Lung microvascular endothelial cell (primary cell): ENCODE measurements at places on chromosomes 2 and 18. TPM values are rescaled to one million over a fixed set of nuclear protein-coding genes. Genes with fewer than 3 reads are reported as not detected.

DNA sequence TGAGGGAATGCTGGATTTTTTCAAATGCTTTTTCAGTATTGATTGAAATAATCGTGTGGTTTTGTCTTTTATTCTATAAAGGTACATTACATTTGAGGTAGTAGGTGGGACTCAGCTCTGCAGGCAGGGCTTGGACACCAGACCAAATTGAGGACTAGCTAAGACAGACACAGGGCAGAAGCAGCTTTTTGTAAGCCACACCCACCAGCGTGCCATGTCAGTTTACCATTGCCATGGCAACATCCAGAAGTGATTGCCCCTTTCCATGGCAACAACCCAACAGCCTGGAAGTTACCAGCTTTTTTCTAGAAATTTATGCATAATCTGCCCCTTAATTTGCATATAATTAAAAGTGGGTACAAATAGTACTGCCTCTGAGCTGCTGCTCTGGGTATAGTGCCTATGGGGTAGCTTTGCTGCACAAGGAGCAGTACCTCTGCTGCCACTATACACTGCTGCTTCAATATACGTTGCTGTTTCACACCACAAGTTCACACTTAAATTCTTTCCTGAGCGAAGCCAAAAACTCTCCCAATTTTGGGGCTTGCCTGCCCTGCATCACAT lies 23.6 kb upstream of the VWA3B start:
- no peak for DNase-seq

- no peak for DNase-seq
Observed at GRCh38 chr2:6864923-6865345, 773 bp downstream of the CMPK2 start.

DNA sequence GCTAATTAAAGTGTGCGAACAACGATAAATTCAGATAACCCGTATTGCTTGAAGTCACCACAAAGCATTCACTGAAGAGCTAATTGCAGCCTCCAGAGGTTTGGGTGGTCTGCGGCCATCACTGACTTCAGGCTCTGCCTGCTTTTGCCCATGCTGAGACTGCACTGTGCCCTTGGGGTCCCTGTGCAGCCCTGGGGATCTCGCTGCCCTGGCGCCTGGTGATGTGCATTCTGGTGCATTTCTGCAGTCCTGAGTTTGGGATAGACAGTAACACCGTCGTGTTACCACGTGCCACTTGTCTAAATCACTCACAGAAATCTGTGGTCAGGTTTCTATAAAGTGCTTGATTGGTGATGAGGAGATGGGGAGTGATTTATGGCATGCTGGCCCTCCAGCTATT lies 27.6 kb downstream of the LDLRAD4 start:
- DNase-seq: no peak

DNA sequence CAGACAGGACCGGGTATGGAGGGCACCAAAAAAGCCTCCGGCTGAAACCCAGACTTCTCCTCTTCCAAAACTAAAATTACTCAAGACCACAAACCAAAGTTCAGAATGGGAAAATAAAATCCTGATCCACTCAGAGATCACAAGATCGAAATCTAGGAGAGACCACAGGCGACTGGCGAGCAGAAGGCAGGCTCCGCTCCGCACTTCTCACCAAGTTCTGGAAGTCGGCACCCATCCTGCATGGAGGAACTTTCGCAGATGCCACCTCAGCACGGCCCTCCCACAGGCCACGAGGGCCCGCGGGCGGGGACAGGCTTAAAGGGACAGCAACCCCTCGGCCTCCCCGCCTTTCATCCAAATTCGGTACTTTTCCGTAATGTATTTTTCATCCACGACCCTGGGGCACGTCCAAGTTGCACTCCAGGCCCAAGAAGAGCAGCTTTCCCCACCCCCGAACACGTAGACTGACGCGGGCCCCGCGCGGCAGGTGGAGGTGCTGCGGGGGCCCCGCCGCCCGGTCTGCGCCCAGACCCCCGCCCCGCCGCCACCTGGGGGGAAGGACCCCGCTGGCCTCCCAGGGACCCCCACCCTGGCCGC lies 43.7 kb downstream of the HDLBP start:
- peak; percentile 81 for DNase-seq

DNA sequence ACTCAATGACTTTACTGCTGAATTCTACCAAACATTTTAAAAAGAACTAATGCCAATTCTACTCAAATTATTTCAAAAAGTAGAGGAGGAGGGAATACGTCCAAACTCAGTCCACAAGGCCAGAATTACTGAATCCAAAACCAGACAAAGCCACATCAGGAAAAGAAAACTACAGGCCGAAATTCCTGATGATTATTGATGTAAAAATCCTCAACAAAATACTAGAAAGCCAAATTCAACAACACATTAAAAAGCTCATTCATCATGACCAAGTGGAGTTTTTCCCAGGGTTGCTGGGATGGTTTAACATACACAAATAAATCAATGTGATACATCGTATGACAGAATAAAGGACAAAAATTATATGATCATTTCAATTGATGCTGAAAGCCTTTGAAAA lies 103.9 kb upstream of the UBE2E3 start:
- no peak for DNase-seq

DNA sequence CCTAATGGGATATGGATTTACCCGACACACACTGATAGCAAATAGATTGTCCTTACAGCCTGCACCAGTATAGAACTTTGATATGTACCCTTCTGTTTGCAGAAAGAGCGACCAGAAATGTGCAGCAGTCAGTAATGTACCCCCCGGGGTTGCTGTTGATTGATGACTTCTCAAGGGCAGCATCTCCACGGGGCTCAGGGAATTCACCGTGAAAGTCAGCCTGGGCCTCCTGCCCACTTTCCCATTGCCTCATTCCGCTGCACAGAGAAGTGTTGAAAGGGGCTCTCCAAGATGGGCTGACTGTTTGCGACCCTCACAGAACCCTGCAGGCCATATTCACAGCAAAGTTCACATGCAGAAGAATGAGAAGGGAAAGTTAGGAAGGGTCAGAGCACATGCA lies 241.3 kb downstream of the PRKCE start:
- no peak for DNase-seq

- DNase-seq: no peak
Observed at GRCh38 chr18:44153981-44154380, 526.7 kb upstream of the SETBP1 start.

DNA sequence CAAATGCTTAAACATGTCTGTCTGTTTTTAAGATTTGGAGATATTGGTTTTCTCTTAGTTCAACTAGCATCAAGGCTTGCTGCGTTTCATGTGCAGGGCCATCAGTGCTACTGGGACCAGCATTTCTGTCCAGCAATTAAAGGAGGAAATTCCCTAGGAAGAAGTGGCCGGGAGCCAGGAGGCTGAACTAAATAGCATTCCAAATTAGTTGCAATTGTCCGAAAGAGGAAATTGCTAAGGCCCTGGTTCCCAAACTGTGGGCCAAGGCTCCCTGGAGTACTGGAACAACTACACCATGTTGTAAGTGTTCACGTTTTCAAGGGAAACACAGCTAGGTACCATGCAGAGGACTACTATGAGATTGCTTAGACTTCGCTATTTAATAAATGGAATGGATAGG lies 257.9 kb downstream of the PTPRM start:
- peak; percentile 70 for DNase-seq

DNA sequence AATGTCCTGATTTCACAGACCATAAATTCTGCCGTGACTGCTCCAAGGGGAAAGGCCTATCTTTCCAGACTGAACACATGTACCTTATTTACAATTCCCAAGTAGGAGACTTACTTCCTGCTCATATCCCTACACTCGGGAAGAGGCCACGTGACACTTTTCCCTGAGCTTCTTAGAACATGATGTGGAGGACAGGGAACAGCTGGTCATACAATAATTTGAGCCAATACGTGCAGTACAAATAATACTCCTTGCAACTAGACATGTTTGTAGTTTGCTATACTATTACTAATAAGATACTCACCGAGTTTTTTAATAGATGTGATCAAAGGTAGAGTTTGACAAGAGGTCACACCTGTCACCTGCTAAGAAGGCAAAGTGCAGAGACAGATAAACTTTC lies 256.4 kb downstream of the SP3 start:
- no peak for DNase-seq

DNA sequence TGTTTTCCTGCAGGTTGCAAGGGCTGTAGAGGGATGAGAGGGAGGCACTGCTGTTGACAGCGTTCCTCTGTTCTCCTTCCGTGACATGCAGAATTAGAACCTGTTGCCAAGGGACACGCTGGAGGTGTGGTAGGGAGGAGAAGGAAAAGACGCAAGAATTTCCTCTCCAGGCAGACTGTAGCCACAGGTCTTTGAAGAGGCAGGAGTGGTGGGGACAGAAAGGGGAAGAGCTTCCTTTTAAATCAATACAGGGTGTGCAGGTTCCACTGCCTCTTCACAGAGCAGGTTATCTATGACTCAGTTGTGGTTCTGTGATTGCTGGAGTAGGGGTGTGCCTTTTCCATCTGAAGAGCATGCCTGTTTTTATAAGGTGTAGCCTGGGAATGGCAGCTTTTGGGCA lies 133.0 kb downstream of the WDSUB1 start:
- DNase-seq: no peak

- DNase-seq: peak; percentile 67
Observed at GRCh38 chr18:8329186-8329771, 280.0 kb upstream of the RAB12 start.

Gene SERPINB13
- total RNA-seq: not detected in 2 replicates

Gene IL1RN
- total RNA-seq: not detected in 2 replicates

Gene LOXL3
- total RNA-seq: 0.65 and 1.2 TPM in 2 replicates

Gene M1AP
- total RNA-seq: not detected in 2 replicates

Gene IL1RL1
- 0.40 and 1.3 TPM in 2 replicates for total RNA-seq
